GM13977 (cell line): ENCODE measurements at places on chromosomes 7 and 10.
A peak's percentile ranks its signal among the peaks of the same experiment; 100 is the strongest.

- no peak for DNase-seq
These were observed 371.9 kb downstream of the LRRTM3 start for GRCh38 chr10:67297637-67298181.

GRCh38 chr10:11331726-11332125, 279.7 kb downstream of the USP6NL start:
- DNase-seq: no peak

DNA sequence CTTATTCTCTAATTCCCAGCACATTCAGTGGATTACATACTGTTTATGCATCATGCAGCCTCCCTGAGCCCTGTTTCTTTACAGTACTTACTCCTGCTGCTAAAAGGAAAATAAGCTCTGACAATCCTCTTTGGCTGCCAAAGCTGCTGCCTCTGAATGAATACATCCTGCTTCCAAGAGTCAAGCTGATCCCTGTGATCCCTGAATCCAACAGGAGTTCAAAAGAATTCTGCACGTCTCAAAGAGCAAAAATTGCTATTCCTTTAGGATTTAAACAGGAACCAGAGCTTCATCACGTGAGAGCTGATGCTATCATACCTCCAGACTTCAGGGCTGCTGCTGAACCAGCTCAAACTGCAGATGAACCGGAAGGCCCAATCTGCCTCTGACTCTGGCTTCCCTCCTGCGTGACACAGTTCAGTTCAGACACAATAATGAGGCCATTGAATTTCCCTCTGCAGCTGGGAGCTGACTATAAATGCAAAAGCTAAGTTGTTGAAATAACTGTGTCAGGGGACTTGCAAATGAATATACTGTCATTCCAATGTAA, 851.0 kb upstream of the PHF14 start:
- no peak for DNase-seq

DNA sequence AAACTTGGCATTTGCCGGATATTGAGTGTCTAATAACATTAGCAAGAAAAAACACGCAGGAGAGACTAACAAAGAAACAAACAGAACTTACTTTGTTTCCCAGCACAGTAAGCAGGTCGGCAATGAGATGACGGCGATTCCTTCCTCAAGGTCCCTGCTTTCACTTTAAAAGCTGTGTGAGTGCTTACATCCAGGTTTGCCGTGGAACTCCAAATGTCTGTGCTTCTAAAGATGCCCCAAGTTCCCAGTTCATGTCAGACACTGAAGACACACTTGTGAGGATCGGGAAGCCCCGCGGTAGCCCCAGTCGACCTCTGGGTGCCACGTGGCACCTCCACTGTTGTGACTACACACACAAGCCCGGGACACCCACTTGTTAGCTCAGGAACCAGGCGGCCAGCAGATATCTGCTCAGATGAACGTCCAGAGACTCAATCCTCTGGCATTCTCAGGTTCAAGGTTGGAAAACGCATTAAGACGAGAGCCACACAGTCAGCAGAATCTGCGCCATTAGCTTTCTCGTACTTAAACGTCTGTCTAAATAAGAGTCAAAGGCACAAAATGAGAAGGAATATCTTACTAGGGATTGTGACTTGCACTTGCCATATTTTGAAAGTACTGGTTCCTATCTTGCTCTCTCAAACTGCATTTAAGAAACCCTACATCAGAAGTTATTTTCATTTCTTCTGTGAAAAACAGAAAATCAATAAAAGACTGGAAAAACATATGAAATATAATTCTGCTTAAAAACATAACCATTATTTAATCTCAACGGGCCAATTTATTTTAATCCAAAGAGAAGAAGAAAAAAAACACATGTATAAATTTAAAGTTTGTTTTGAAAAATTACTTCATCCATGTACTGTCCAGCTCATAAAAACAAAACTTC, 207.6 kb upstream of the KLF14 start:
- DNase-seq: no peak

DNA sequence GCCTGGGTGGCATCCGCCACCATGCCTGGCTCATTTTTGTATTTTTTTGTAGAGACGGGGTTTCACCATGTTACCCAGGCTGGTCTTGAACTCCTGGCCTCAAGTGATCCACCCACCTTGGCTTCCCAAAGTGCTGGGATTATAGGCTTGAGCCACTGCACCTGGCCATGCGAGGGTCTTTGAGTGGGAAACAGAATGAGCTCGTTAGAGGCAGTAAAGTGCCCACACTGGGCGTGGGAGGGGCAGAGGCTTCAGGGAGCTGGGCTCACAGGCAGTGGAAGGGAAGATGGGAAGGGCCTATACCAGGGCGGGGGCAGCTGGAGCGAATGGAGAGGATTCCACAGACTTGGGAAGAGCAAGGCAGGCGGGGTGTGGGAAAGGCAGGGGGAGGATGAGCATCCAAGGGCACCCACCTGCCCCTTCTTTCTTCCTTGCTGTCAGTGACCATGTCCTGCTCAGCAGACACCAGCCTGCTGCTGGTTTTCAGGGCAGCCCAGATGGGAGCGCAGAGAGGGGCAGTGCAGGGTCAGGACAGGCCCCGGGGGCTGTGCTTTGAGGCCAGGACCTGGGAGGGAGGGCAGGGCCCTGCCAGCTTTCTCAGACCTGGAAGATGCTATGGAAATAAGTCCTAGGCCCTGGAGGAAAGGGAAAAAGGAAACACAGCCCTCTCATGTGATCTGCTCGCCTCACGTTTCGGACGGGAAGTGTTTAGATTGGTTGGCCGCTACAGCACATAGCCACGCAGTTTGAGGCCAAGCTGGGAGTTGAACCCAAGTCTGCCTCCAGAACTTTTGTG, 4.2 kb downstream of the FZD9 start:
- DNase-seq: no peak

- DNase-seq: no peak
These were observed 45.2 kb upstream of the RELN start for GRCh38 chr7:104034679-104035078.

- no peak for DNase-seq
These were observed 15.6 kb downstream of the ZNF12 start for GRCh38 chr7:6691103-6691502.

- no peak for DNase-seq
These were observed 25.2 kb downstream of the FOXK1 start for GRCh38 chr7:4707217-4707741.

GRCh38 chr7:155209478-155210319, 88.0 kb upstream of the INSIG1 start:
- no peak for DNase-seq

- no peak for DNase-seq
These were observed 563.0 kb downstream of the TCERG1L start for GRCh38 chr10:130748409-130749057.

DNA sequence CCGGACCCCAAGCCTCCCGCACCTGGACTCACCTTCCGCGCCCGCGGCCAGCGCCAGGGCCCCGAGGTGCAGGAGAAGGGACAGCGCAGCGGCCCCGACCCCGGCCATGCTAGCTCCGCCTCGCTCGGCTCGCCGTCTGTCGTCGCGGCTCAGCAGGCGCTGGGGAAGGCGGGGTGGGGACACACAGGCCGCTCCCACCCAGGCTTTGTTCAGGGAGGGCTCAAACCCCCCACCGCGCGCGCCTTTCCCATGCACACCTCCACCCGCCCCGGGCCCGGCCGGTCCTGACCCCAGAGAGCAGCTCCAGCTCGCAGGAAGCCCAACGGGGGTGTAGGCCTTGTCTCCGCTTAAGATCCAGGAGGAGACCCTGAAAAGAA, at the start of gene KCP:
Gene KCP (minus strand): TSS at position 141 of the 377 bp plus-strand sequence. CDS start 33 bp downstream, at position 108.
- no peak for DNase-seq

- no peak for DNase-seq
These were observed 84.8 kb upstream of the CCNY start for GRCh38 chr10:35251373-35252100.

- no peak for DNase-seq
These were observed 10.4 kb downstream of the PMPCB start for GRCh38 chr7:103307503-103308231.

GRCh38 chr10:118850418-118851061, 95.8 kb upstream of the CACUL1 start:
- DNase-seq: peak; percentile 63

DNA sequence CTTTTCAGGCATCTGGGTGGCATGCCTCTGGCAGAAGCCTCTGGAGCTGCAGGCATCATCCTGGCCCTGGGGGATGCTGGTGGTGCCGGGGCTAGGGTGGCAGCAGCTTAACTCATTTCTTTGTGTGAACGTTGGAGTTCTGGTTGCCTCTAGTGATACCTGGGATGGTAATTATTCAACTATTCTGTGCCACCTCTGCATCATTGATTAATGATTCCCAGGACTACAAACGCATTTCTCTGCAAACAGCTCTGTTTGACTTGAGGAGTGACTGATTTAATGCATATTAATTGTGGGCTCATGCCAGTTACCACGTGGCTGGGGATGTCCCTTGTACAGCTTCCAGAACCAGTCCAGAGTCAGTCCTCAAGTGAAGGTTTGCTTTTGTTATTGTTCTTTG, 55.9 kb downstream of the LRRC18 start:
- no peak for DNase-seq

DNA sequence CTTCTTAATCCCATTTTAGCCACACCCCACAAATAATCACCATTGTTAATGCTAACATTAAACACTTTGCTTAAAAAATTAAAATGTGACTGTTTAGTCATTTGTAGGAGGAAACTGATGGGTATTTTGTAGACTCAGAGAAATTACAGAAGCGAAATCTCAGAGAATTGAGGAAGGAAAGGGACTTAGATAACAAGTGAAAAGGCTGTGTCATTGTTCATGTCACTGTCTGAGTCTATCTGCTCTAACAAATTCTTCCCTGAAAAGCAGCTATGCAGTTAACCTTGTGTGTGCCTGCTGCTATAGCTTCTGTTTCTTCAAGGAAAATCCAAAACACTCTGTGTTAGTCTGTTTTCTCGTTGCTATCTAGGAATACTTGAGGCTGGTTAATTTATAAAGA, 40.9 kb upstream of the PLXDC2 start:
- no peak for DNase-seq

DNA sequence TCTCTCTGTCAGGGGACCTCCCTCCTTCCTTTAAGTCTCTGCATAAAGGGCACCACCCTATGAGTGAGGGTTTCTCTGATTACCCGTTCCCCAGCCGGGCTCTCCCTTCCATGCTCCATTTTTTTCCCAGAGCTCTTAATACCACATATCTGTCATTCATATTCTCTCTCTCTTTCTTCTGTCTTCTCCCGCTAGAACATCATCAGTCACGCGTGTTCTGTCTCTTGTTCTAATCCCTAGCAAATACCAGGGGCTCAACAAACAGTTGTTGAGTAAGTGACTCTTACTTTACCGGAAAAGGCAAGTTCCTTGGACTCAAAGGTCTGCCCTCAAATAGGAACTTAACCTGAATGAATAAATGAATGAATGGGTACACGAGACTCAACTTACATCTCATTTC, 68.5 kb downstream of the RSU1 start:
- no peak for DNase-seq

DNA sequence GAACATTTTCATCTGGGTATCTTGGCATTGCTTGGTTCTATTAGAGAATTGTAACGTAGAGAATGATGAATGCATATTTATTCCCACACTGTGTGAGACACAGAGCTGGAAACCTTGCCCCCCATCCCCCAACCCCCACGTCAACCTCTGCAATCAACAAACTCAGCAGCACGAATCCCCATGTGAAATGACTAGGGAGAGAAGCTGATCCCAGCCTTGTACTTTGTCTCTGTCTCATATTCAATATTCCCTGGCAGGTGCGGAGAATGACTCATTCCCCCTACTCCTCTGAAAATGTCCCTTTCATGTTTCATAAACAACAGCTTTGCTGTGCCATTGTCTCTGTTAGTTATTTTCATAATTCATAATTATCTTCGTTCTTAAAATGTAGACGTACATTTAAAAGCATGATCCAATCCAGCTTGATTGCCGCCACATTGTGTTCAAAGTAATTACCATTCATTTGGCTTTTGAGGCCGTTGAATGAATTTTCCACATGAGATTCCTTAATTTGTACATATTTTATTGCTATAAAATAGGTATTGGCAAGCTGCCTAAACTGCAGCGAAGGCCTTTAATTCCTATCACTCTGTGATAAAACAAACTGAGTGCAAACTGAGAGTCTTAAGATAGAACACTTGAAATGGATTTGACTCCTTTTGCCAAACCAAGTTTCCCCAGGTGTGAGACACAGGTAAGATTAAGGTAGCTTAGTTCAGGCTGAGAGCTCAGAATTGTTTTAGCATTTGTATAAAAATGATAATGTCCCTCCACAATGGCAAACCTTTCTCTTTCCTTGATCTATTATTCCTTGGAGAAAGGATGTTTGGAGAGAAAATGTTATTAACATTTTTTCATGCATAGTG, 920.2 kb downstream of the TYW1 start:
- DNase-seq: no peak

DNA sequence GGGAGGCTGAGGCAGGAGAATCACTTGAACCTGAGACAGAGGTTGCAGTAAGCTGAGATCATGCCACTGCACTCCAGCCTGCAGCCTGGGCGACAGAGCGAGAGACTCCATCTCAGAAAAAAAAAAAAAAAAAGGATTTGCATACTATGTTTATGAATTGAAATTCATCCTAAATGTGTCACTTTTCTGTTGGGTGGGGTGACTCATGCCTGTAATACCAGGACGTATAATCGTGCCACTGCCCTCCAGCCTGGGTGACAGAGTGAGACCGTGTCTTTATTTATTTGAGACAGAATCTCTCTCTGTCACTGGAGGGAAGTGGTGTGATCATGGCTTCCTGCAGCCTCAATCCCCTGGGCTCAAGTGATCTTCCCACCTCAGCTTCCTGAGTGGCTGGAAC, 5.8 kb downstream of the ZNF212 start:
- no peak for DNase-seq

DNA sequence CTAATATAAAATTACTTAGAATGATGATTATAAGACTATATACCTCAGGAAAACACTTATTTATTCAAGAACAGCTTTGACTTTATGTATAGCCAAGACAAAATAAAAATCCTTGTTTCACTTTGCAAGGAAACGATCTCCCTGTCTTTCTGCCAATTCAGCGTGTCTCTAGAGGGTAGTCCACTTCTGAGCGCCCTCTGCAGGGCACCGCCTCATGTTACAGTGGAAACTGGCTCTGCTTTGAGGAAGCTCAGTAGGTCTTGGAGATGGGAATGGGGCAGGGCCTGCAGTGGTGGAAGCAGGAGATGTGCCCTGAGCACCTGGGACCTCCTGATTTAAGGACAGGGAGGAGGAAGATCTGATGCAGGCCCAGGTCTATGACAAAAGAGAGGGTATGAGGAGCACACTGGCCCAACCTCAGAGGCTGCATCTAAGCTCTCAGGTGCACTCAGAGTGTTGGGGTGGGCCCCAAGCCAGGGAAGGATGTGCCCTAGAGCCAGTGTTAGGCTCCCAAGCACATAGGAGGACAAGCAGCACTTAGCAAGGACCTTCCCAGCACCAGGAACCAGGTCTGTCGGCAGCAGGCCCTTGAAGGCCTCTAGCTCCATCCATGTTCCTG, 481.0 kb downstream of the TNS3 start:
- DNase-seq: no peak

GRCh38 chr7:101537205-101537604, 91.9 kb downstream of the MYL10 start:
- no peak for DNase-seq

- DNase-seq: no peak
These were observed 89.0 kb upstream of the FGFR2 start for GRCh38 chr10:121687095-121687813.

- no peak for DNase-seq
These were observed 587 bp downstream of the HOXA10 start for GRCh38 chr7:27173511-27173955.
